HuH-7 (cell line): ENCODE measurements at places on chromosomes 4 and X.

- DNase-seq = no peak
These were observed 26.2 kb upstream of the SCRG1 start for GRCh38 chr4:173424899-173425805.

DNA sequence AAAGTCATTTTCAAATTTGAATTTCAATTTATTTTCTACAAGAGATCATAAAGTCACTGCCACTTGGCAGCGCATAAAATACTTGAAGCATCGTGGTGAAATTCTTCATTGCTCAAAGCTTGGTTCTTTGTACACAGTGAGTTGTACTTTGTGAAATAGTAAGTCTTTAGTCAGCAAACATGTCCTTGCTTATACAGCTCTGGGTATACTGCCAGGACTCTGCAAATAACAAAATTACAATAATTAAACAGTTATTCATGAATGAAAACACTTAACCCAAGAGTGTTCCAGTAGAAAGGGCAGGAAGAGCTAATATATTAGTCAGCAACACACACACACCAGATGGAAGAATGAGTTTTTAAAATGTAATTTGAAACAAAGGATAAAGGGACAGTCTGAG is 1300.9 kb upstream of the DIAPH2 start:
- DNase-seq = no peak

DNA sequence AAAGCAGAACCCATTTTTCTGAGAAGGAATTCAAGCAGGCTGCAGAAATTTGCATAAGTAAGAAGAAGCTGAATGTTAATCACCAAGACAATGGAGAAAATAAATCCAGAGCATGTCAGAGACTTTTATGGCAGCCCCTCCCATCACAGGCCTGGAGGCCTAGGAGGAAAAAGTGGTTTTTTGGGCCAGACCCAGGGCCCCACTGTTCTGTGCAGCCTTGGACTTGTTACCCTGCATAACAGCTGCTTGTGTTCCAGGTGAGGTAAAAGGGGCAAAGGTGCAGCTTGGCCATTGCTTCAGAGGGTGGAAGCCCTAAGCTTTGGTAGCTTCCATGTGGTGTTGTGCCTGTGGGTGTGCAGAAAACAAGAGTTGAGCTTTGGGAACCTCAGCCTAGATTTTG is 1516.2 kb upstream of the PCDH10 start:
- no peak for DNase-seq

DNA sequence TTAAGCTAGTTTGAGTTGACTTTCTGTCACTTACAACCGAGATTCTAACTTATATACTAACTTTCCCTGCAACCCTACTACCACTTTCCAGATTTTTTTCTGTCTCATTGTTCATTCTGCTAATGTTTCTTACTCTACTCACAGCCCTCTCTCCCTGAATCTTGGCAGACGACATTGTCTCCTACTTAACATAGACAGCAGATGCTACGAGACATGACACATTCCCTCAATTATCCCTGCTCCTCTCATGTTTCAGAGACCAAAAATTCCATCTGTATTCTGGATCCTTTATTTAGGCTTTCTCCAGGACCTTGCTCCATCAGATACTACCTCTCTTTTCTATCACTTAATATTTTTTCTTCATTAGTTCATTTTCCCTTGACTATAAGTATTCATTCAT is 379.1 kb upstream of the TEX13C start:
- DNase-seq = no peak

- no peak for DNase-seq
These were observed 58.3 kb upstream of the CD99 start for GRCh38 chrX:2632533-2633504.

GRCh38 chrX:39895218-39896110 is 202.3 kb downstream of the BCOR start:
- DNase-seq = no peak

- DNase-seq = no peak
These were observed 97.7 kb downstream of the ANXA5 start for GRCh38 chr4:121599049-121599448.

DNA sequence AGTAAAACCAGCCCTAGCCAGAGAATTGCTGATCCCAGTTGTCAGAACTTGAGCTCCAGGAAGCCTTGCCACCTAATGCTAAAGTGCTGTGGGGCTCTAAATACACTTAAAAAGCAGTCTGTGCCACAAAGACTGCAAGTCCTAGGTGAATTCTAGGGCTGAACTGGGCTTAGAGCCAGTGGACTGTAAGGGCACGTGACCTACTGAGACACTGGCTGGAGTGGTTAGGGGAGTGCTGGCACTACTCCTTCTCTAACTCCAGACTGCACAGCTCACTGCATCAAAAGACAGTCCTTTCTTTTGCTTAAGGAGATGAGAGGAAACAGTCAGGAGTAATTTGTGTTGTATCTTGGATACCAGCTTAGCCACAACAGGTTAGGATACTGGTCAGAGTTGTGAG is 1240.2 kb downstream of the FAM133A start:
- no peak for DNase-seq

GRCh38 chrX:151983186-151983585 is 8.7 kb upstream of the GABRE start:
- no peak for DNase-seq

- DNase-seq = no peak
These were observed 45.6 kb upstream of the CHRNA9 start for GRCh38 chr4:40289366-40290188.

GRCh38 chr4:172986114-172986513 is 182.5 kb upstream of the GALNT7 start:
- no peak for DNase-seq

DNA sequence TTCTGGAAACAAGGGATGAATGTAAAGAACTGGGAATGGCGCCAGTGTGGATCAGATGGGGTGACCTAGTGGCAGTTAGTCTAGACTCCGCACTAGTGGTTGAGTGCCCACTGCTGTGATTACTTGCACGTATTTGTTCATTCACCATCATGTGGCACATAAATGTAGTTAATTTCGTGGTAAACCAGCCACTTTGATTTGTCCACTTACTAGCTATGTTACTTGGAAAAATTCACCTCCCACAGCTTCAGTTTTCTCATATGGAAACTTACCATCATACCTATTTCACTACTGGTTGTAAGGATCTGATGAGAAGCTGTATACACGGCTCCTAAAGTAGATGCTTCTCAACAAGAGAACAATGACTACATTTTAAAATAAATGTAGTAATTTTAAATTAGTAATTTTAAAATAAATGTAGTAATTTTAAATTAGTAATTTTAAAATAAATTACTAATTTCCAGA is 394 bp upstream of the DYNLT3 start:
- no peak for DNase-seq

DNA sequence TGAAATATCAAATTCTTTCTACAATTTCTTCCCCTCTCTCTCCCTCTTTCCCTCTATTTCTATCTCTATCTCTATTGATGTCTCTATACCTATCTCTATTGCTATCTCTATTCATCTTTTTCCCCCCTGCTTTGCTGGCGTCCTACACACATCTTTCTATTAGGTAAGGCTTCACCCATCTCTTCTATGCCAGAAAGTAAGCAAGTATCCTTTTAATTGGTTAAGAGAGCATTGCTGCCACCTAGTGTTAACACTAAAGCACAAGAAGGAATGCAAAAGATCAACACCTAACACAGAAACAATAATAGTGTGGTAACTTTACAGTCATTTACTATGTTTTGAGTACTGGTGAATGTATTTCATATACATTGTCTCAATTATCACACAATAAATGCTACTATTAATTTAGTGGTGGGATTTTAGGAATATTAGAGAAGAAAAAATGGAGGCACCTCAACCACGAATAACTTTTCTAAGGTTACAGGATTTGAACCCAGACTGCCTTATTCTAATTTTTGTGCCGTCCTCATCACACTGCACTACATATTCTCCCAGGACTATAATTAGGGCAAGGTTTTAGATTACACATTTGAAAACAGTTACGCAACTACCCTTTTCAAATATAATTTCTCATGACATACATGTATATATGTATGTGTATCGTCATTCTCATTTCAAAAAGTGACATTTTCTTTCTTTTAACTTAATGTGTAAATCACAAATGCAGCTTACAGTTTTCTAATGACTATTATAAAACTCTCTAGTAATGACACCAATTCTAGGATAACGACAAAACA is 3.7 kb upstream of the C4orf36 start:
- DNase-seq = peak; percentile 39

- no peak for DNase-seq
These were observed 67.6 kb downstream of the ENPEP start for GRCh38 chr4:110543577-110543976.

DNA sequence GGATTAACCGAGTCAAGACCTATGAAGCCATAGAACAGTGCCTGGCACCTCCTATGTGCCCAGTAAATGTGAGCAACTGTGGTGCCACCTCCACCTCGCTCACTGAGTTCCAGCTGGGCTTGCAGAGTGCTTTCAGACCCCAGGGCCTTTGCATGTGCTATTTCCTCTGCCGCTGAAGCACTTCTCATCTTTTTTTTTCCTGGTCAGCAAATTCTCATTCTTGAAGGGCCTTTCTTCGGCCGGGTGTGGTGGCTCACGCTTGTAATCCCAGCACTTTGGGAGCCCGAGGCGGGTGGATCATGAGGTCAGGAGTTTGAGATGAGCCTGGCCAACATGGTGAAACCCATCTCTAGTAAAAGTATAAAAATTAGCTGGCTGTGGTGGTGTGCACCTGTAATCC is 76.5 kb downstream of the MSX1 start:
- DNase-seq = no peak

DNA sequence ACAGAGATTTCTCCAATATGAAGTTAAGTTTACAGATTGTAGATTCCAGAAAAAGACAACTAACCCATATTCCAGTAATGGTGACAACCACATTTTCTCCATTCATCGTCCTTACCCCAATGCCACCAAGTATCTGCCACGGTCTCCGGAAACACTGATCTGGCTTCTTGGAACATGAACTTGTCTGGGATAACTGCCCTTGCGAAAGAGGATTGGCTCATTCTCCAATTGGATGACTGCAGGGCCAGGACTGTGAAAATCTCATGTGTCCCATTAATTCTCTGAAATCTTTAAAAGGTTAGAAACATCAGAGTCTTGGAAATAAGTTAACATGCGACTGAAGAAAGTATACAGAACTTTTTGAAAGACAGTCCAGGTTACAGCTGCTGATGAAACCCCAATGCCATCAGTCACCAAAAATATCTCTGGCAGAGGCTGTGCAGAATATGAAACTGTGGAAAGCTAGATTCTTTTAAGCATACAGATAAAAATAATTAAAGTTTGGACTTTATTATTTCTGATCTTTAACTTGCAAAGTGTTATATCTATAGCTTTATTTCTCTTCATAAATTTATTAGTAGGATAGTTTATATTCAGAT is 496.9 kb downstream of the PPARGC1A start:
- DNase-seq = no peak

GRCh38 chr4:156746111-156746510 is 225.5 kb downstream of the PDGFC start:
- DNase-seq = no peak

DNA sequence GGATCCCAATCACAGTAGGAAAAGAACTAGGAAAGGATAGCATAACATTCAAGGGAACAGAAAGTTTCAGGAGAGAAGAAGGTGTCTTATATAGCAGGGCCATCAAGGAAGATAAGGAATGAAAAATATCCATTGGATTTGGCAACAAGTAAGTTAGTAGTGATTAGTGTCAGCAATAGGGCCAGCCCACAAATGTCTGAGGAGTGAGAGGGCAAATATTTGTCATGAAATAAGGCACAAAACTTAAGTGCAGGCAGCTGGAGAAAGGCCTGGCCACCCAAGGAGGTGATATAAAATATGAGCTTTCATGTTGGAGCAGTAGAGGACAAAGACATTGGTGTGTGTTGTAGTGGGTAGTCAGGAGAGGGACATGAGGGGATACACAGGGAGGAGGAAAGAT is 132.1 kb downstream of the COL4A6 start:
- no peak for DNase-seq
